Activated T-helper 1 cell treated with anti-CD3 and anti-CD28 coated beads, Interleukin-2, amount 50 U/mL, for 16 hours (primary cell): ENCODE measurements at places on chromosomes 11 and 22.

GRCh38 chr11:59532620-59533019 is 21.3 kb downstream of the OR4D9 start:
- no peak for DNase-seq

DNA sequence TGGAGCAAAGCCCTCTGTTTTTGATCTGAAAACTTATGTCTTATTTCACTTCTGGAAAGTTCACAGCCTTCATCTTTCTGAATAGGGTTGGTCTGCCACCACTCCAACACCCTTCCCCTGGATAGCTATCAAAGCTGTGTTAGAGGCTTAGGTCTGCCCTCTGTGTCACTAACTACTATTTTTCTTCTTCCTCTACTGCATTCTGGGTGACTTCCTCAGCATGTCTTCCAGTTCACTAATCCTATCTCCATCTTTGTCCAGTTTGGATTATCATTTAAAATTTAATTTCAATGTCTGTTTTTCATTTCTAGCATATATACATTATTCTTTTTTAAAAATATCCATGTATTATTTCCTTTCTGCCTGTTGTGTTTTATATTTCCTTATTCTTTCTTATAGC is 84.6 kb downstream of the ZNRF3 start:
- no peak for DNase-seq

GRCh38 chr11:17171916-17172315 is 35.9 kb downstream of the PIK3C2A start:
- no peak for DNase-seq

DNA sequence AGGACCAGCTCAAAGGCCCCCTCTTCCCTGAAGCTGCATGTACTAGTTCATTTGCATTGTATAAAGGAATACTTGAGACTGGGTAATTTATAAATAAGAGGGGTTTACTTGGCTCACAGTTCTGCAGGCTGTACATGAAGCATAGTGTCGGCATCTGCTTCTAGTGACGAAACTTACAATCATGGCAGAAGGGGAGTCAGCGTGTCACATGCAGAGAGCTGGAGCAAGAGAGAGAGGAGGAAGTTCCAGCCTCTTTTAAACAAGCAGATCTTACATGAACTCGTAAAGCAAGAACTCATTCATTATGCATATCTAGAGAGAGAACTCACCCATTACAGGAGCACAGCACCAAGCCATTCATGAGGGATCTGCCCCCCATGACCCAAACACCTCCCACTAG is 7.1 kb upstream of the HMGXB4 start:
- DNase-seq: no peak

DNA sequence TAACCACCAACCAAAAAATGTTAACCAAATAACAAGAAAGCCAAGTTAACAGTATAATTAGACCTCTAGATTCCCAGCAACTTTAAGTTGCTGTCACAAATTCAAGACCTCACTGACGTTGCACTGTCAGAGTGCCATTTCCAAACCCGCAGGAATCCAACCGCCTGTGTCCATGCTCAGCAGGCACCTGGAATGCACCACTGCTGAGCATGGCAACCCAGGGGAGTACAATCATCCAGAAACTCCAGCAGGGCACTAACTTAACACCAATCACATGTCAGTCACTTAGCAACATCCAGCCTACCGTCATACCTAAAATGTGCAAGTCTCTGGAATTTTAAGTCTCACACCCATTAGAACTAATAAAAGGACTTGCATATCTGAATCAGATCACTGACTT is 48.8 kb downstream of the SMCO4 start:
- DNase-seq: no peak

DNA sequence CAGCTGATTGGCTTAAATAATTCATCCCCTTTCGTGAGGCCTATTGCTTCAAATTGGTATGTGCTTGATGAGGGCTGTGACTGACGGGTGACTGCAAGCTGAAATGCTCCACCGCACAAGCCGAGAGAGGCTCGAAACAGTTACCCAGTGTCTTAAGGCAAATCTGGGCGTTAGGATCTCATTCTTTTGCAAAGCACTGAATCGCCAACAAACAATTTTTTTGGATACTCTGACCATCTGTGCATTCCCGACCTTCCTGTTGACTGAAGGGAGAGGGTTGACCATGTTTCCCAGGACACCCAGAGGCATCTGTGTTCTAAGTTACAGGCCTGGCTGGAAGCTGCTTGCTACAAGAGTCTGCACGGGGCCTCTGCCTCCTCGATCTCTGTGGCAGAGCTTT is 32.1 kb downstream of the CACNG2 start:
- no peak for DNase-seq

DNA sequence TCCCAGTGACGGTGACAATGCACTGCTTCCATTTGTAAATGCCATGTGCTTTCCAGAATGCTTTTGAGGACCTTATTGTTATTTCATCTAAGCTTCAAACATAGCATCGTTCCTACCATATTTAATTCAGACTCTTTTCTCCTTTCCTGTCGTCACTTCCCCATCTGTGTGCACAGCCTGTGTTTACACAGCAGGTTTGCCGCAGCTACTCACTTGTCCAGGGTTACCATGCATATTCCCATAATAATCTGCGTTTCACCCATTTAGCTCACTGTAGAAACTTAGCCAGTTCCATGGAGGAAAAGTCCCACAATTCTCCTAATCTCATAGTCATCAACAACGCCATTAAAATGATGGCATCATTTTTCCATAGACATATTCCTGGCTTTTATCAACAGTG is 48.0 kb downstream of the FLI1 start:
- DNase-seq: no peak

DNA sequence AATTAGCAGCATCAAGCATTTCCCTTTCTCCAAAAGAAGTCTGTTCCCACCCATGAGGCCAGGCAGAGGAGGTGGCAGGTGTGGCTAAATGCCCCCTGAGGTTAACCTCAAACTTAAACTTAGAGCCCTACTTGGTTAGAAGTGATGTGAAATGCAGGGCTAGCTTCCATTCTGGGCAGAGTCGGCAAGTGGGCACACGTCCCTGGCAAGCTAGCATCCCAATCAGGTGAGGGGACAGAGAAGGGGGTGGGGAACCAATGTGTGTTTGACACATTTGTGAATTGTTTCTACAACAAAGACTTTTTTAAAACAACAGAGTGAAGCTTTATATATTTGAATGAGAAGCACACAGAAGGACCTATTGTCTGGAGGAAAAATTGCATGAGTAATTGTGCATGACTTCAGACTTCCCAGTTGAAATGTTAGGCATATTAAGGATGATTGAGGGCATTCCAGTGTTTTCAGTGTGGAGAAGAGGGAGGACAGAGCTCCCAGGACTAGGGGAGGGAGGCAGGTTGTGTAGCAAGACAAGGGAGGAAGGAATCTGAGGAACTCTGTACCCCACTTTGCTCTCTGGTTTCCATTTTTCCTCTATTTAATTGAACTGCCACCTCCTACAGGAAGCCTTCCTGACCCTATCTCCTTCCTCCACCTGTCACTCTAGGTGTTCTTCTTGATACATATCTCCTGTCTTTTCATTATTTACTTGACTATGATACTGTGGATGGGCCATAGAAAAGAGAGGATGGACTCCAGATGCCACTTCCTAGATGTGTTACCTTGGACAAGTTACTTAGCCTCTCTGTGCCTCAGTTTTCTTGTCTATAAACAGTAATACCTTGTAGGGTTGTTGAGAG is 83.3 kb upstream of the PICALM start:
- no peak for DNase-seq

GRCh38 chr11:2742201-2742600 is 42.4 kb upstream of the KCNQ1OT1 start:
- no peak for DNase-seq

GRCh38 chr11:61080986-61081590 is 21.2 kb upstream of the CD5 start:
- DNase-seq: no peak

DNA sequence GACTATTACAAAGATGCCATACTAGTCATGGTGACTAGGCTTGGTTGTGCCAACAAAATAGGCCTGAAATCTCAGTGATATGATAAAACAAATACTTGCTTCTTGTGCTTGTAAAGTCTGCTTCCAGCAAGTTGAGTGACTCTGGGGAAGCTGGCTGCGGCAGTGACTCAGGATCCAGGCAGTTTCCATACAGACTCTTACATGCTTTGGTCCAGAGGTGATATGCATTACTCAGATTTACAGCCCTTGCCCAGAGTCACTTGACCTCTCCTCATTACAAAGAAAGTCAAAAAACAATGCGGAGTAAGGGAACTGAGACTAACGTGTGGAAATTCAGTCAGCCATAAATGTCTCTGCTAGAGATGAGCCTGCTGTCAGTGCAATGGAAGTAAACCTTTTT is 387.5 kb downstream of the KCNA4 start:
- DNase-seq: no peak

DNA sequence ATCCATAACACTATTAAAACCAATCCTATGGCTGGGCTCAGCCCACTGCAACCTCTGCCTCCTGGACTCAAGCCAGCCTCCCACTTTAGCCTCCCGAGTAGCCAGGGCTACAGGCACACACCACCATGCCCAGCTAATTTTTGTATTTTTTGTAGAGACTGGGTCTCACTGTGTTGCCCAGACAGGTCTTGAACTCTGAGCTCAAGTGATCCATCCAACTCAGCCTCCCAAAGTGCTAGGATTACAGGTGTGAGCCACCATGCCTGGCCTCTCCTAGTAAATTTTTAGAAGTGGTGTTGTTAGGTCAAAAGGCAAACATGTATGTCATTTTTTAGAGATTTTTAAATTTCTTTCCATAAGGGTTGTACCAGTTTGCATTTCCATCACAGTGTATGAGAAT is 14.2 kb downstream of the F2 start:
- no peak for DNase-seq

DNA sequence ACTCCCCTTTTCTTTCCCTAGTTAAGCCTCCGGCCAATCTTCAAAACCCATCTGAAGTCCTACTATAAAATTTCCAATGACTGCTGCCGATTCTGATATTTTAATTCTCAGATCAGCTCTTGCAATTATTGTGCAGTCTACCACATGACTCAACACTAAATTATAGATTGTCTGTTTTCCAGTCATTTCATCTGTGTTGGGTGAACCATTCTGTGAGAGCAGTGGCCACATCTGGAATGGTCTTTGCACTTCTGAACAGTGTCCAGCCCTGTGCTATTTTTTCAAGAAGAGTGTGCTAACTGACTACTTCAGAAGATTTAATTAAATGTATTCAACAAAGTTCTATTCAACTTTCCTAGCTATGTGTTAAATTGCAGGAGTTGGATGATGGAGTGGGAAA is 47.2 kb upstream of the MMP7 start:
- DNase-seq: no peak

DNA sequence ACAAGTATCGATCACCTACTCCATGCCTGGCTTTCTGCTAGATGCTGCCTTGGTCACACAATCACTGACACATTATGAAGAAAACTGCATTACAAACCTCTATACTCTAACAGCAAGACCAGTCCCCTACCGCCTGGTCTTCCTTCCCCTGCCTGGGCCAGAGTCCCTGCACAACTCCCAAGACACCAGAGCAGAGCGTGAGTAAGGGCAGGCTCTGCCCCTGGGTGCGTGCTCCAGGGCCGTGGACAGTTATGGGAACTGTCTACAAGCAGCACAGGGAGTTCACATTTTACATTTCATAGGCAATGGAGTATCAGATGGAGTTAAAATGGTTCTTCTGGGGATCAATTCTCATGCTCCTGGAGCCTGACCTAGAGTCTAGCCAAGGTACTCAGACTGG is 6.5 kb downstream of the FZD4 start:
- no peak for DNase-seq

DNA sequence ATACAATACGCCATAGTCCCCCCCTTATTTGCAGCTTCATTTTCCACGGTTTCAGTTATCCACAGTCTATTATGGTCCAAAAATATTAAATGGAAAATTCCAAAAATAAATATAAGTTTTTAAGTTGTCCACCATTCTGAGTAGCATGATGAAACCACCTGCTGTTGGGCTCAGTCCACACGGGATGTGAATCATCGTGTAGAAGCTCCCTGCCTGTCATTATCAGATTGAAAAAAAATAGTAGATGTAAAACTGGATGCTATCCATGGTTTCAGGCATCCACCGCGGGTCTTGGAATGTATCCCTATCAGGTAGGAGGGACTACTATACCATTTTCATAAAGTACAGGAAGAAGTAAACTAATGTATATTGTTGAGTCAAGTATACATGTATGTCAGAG is 127.4 kb downstream of the TTC17 start:
- no peak for DNase-seq

- DNase-seq: no peak
Measured at GRCh38 chr11:134628426-134628825, 216.4 kb upstream of the B3GAT1 start.
